ENCODE measurements at places on chromosomes 16 and 17.

- no peak for DNase-seq
Measured at GRCh38 chr16:79334127-79334526, 266.4 kb downstream of the MAF start.

DNA sequence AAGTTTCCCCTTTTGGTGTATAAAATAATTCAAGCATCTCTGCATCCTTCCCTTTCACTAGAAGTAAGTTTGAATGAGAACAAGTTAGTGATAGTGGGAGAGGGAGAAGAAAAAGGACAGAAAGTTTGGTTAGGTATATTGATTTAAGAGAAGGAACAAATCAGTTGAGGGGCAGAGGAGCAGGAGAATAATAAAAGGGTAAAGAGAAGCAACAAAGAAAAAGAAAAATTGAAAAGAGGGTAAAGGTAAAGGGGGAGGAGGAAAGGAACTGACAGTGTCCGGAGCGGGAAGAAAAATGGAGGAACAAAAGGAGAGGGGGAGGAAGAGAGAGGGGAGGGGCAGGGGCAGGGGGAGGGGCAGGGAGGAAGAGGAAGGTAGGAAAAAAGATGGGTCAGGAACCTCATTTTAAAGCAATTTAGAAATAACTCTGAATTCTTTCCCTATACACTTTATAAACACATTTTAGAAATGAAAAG is 6.3 kb upstream of the IGF2BP1 start:
- no peak for DNase-seq

DNA sequence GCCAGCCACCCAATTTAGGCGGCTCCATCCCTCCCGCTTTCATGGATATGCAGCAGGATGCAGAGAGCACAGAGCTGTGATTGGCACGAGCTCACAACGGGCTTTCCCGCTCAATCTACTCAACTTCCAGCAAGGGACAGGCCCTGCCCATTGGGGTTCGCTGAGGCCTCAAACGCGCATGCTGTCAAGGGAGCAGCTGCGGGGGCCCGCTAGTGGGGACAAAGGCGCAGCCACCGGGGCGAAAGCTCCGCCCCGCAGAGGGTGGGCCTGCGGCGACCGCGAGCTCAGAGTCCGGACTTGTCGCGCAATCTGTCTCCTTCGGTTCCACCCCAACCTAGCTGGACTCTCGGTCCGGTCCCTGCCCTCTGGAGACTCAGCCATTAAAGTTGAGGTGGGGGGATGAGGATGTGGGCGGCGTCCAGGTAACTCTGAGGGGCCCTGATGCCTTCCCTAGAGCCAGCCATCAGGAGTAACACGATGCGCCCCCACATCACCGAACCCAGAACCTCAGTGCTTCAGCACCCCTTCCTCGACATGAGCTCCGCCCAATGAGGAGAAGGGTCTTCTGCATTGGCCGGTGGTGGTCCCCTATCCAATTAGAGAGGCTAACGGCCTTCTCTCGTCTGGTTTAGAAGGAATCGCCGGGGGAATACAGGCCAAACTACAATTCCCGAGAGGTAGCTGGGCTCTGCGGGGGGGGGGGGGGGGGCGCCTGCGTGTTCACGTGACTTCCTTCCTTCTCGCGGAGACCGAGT is 489 bp upstream of the NFATC3 start:
- DNase-seq, result peak; percentile 88

DNA sequence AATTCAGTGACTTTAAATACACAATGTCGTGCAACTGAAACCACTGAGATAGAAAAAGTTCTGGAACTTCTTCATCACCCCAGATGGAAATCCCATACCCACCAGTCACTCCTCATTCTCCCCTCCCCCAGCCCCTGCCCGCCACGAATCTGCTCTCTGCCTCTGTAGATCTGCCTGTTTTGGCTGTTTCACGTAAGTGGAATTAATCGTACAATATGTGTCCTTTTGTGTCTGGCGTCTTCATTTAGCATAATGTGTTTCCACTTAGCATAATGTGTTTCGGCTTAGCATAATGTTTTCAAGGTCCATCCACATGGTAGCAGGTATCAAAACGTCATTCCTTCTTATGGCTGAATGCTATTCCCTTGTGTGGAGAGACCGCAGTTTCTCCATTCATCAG is 3.5 kb upstream of the SPPL2C start:
- no peak for DNase-seq

DNA sequence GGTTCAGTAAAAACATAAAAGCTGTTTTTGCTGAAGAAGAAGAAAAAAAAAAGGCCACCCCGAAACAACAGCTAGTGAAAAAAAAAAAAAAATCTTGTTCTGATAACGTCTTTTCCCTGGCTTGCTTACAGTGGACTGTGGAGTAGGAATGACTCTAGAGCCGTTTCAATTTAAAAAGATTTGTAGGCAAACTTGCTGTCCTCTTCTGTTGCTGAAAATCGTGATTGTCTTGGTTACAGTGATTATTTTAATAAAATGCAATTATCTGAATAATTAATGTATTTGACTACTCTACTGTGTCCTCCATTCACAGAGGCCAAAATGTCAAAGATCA is 190.6 kb upstream of the TBX2 start:
- no peak for DNase-seq

DNA sequence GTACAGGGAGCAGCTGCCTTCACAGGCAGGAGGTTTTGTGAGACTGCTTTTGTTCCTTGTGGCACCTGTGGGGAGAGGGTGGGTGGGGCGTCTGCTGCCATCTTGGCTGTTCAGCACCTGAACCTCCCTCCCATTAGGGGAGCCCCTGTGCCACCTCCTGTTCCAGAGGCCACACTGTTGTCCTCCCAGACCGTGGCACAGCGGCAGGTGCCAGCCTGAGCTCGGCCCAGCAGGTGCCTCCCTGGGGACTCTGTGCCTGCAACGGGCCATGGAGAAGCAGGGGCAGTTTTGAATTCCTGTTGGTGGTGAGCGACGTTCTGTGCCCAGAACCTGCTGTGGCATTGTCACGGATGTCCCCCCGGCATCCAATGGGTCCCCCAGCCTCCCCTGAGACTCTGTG is 9.9 kb downstream of the LGALS3BP start:
- DNase-seq, result no peak

GRCh38 chr16:17359788-17360390 is 110.9 kb downstream of the XYLT1 start:
- DNase-seq, result no peak

DNA sequence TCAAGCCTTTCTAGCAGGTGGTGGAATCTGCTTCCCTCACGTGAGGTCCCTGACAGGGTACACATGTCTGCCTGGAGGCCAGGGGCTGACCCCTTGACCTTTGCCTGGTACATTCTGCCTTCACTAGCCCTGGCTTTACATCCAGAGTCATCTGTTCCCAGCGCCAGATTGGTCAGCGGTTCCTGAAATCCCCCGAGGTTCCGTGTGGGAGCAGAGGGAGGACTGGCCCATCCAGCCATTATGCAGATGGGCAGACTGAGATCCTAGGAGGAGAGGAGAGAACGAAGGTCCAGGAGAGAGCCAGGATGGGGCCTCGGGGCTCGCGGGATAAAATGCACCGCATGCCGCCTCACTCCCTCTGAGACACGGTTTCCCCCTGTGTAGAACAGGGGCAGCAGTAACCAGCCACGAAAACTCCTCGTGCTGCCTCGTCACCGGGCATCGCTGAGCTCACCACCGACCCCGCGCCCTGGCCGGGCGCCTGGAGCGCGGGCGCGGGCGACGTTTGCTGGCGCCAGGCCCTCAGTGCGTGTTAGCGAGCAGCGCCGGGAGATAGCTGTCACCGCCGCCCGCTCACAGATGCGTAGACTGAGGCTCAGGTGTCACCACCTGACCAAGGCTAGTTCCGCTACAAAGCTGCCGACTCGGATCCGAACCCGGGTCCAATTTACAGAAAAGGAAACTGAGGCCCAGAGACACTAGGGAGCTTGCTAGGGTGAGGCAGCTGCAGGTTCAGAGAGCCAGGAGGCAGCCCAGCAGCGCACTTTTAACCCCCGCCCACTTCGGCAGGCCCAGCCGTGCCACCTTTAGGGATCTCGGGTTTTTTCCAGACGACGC is 811 bp upstream of the MAP2K3 start:
- DNase-seq, result no peak

DNA sequence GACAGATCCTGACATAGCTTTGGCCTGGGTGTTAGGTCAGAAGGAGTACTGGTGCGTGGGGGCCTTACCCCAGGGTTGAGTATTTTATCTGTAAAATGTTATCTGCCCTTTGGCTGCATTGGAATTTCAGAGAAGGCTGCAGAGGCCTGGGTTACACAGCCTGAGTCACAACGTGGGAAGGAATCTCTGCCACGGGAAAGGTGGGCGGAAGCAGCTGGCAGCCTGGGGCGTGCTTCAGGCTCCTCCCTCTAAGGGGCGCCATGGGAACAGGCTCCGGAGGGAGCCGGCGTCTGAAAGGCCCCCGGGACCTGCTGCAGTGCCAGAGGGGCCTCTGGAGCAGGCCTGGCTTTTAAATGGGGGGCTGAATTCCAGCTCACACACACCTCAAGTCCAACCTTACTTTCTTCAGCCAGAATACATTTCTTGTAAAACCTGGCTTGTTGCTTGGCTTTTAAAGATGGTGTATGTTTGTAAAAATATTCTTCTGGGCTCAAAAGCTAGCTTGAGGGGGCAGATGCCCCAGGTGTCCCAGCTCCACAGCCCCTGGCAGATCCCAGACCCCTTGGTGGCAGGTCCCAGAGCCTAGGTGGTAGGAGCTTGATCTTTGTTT is 142.2 kb downstream of the RAB11FIP4 start:
- no peak for DNase-seq

DNA sequence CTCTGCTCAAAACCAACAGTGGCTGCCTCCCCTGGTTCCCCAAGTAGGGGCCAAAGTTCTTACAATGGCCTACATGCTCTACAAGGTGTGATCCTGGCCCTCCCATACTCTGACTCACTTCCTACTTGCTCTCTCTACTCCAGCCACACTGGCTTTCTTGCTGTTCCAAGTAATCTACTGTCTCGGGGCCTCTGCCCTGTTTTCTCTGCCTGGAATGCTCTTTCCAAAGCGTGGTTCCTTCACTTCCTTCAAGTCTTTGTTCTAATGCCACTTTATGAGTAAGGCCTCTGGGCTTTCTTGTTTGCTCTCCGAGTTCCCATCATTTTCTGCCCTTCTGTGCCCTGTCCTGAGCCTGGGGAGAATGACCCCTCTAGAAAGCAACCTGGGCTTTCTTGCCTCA is 4.1 kb upstream of the CDH3 start:
- no peak for DNase-seq

GRCh38 chr16:15649727-15650018 is 372 bp upstream of the NDE1 start:
- DNase-seq, result no peak

DNA sequence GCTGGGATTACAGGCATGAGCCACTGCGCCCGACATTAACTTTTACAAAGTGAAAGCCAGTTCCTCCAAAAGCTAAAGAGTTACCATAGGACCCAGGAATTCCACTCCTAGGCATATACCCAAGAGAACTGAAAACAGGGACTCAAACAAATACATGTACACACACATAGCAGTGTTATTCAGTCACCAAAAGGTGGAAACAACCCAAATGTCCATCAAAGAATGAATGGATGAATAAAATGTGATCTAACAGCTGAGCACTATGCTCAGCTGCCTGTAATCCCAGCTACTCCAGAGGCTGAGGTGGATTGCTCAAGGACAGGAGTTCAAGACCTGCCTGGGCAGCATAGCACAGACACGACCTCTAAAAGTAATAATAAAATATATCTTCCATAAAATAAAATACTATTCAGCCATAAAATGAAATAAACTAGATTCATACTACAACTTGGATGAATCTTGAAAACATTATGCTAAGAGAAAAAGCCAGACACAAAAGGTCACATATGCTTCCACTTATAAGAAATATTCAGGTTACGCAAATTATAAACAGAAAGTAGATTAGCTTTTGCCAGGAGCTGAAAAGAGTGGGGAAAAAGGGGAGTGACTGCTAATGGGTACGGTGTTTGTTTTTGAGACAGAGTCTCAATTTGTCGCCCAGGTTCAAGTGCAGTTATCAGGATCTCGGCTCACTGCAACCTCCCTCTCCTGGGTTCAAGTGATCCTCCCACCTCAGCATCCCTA is 9.3 kb upstream of the USP7 start:
- DNase-seq, result no peak

GRCh38 chr16:23026784-23027362 is 122.4 kb downstream of the USP31 start:
- no peak for DNase-seq

DNA sequence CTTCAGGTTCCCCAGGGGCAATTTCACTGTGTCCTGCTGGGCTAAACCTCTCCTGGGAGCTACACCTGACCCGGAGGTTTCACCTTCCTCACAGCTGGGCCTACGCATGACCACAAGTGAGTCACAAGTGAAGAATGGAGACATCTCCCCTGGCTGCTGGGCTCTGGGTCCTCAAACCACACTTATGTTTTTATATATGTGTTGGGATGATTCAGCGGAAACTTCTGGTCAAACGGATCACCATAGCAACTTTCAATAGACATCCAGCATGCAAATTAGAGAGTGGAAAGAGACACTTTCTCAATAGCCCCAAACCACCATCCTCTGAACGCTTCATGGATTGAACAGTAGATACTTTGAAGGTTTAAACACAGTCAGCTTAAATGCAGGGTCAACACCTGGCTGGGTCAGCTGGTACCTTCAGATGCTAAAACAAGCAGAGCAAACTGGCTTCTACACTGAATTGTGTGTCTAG is 28.0 kb upstream of the MAF start:
- DNase-seq, result peak; percentile 6

GRCh38 chr17:57948169-57948554 is 7.0 kb downstream of the CUEDC1 start:
- no peak for DNase-seq

DNA sequence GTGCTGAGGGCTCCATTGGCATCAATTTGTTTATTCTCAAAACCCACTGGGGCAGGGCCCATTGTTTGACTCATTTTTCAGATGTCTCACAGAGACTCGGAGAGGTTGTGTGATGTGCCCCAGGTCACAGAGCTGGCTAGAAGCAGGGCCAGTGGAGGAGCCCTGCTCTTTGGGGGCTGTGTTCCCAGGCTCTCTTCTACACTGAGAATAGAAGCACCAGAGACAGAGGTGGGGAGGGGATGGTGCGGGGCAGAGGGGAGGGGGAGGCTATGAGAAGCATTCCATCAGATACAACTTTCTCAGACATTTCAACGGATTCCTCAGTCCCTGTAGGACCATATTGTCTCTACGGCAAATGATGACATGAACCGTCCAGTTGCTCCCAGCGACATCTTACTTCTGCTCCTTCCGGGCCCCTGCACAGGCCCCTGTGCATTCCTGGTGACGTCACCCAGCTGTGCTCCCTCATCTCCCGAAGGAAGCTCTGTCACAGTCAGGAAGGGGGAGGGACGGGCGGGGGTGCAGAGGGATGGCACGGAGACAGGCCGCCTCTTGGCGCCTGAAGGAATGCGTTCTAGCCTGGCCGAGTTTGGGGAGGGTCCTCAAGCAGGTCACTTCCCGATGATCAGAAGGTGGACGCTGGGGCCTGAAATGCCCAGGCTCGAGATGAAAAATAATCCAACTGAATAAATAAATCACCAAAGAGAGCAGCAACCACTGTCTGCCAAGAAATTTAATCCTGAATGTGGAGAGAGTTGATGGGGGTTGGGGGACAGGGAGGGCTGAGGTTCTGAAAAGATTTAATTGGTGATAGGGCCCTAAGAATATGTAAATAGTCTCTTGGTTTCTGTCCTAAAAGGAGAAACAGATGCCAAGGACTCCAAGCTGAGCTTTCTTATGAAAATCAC is 114.1 kb downstream of the NOG start:
- DNase-seq, result no peak

All from GM12892 (cell line).